ENCODE measurements at places on chromosomes 1 and 21. TPM values are rescaled to one million over a fixed set of nuclear protein-coding genes. Genes with fewer than 3 reads are reported as not detected.

GRCh38 chr1:111671852-111672251 lies 52.3 kb downstream of the RAP1A start:
- no peak for DNase-seq

DNA sequence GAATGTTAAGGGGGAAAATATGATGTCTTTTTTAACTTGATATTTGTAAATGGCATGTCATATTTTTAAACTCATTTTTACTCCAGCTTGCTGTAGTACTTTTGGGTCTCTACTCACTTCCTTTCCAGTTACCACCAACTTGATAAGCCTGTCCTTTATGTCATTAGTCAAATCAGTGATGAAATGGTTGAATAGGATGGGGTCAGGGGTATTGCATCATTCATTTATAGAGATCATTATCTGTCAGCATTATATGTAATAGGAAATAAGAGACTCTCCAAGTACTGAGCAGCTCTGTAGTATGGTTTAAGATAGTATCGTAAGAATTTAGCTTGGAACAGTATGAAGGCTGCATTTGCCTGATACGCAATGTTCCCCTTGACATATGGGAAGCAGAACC lies 227.3 kb downstream of the BRINP3 start:
- DNase-seq = no peak

DNA sequence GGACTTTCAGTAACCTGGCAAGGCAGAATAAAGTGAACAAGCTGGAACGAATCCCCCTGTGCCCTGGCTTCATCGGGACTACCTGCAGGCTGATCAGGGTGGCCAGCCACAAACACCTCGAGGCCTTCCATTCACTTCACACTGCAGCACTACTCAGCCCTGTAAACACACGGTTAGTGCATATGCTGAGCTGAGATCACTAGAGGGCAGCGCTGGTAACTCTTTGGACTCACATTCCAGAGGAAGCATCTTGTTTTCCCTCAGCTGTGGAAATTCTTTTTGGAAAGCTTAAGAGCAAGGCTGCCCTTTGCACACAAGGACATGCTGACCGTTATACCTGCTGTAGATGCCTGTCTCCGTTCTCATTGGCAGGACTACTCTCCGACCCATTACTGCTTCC lies 32.1 kb downstream of the PCSK9 start:
- no peak for DNase-seq

DNA sequence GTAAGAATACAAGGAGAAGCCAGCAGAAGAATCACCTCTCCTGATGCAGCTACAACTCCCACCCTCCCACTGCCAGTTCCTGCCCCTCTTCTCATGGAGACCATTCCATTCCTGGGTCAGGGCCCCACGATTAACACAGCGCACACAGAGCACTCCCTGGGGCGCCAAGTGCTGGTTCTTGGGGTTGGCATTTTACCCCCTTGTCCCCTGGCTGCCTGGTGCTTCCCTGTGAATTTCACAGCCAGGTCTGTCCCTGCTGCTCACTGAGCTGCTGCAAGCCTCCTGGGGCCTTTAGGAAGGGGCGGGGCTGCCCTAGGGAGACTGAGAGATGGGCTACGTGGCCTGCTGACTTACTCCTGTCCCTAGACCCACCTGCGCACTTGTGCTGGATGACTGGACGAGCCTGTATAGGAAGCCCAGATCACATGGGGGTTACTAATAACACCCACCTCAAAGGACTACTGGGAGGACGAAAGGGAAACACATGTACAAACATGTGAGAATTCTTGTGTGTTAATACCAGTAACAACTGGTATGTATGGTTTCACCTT lies 4.8 kb downstream of the ZNF672 start:
- no peak for DNase-seq

Gene UBE2U
- total RNA-seq = not detected
